ENCODE measurements at places on chromosomes 12 and 14.

- DNase-seq = peak; percentile 90
Observed at GRCh38 chr12:13135371-13136178, 32.1 kb upstream of the GSG1 start.

DNA sequence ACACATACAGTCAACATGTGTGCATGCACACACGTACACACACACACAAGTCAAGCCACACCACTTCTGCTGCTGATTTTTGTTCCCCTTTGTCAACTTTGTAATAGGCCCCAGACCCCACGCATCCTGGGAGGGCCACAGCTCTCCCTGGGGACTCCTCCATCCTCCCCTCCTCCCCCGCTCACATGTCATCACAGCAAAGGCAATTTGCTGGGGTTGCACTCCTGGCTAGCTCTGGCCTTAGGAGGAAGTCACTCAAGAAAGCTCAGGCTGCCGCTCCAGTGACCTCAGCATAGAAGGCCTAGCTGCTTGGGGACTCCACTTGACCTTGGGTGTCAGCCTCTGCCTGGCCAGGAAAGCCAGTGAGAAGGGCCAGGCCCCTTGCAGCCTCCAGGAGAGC lies 27.2 kb downstream of the NGB start:
- no peak for DNase-seq

DNA sequence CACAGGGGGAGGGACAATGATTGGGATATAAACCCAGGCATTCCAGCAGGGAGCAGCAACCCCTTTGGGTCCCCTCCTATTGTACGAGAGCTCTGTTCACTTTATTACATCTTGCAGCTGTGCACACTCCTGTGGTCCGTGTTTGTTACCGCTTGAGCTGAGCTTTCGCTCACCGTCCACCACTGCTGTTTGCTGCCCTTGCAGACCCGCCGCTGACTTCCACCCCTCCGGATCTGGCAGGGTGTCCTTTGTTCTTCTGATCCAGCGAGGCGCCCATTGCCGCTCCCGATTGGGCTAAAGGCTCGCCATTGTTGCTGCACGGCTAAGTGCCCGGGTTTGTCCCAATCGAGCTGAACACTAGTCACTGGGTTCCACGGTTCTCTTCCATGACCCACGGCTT lies 64.1 kb downstream of the E2F7 start:
- no peak for DNase-seq

DNA sequence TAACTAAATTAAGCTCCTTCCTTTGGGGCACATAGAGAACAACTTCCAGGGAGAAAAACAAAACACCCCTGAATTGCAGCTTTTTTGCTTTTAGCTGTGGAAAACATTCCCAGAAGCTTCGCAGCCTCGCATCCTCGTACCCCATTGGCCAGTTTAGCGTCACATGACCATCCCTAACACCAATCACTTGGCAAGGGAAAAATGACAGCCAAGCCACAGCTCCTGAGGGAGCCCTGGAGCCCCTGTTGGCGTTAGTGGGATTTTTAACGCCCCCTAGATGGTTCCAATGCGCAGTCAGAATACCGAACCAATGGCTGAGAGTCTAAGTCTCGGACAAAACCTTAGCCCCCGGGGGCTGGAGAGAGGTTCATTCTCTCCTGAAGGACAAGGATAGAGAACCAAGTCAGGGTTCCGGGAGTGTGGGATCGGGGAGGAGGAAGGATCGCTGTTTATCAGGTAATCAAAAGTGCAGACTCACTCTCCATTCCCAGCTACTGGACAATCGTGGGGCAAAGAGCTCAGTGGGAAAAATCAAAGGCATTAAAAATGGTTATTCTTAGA lies 135.6 kb upstream of the HIF1A start:
- DNase-seq = no peak

GRCh38 chr14:59852350-59852749 lies 18.2 kb downstream of the RTN1 start:
- DNase-seq = no peak

DNA sequence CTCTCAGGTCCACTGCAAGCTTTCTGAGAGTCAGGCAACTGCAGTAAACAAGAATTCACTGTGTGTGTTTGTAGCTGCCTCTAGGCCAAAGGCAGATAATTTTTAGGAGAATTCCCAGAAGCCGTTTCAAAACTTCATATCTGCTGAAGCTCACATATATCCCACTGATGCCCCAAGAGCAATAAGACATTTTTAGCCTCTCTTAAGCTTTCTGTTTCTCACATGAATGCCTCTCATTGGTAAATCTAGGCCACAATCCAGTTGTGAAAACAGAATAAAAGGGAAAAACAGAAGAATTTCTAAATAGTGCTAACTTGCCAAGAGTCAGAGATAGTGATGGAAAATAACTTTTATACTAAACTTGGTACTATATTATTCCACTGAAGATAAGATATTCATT lies 48.5 kb upstream of the LIN7A start:
- no peak for DNase-seq
